ENCODE measurements at places on chromosomes 12 and 14.

GRCh38 chr14:92925446-92925845 lies 2.5 kb downstream of the CHGA start:
- no peak for DNase-seq

DNA sequence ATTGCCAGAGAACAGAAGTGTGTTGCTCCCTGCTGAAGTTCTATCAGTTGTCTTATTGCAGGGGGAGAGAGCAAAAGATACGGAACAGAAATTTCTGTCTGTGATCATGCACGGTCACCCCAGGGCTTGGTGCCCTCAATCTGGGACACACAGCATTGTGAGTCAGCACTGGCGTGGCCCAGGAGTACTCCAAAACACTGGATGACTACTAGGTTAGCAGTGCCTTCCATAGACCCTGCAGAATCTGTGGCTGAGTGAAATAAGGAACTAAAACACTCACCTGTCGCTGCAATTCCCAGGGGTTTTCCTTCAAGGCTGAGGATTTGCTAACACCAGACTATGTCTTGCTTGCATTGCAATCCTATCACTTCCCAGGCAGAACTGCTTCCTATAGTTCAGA lies 165.5 kb downstream of the ANO6 start:
- no peak for DNase-seq

DNA sequence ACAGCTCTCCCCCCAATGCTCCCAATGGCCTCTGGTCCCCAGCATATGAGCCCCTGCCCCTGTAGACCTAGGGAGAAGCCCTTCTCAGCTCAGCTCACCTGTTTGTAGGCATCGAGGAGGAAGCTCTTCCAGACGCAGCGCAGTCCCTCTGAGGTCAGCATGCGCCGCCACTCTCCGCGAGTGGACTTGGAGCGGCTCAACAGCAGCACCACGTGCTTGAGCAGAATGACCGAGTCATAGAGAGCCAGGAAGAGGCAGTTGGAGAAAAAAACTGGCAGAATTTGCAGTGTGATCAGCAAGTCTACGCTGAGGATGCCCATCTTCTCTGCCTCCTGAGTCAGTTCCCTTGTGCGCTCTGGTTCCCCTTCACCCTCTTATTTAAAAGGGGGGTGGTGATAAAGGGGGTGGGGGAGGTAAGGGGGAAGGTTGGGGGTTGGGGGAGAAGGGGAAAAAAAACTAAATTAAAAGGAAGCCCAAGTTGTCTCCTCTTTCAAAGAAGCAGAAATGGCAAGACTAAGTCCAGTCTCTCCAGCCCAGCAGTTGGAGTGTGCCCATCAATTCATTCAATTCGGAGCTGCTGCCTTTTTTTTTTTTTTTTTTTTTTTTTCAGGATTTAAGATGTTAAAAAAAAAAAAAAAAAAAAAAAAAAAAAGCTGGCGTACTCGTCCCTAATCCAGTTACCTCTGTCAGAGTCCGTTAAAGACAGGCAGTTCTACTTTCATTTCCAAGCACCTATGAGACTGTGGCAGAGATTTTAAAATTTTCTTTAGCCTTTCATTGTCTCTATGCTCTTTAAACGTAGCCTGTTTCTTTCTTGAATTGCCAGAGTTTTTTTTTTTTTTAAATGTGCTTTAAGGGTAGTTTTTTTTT lies at the start of gene DIO2:
DIO2 (minus strand) TSS at position 352 of the 870 bp plus-strand sequence; CDS start at position 320, 32 bp downstream.
- peak; percentile 21 for DNase-seq

DNA sequence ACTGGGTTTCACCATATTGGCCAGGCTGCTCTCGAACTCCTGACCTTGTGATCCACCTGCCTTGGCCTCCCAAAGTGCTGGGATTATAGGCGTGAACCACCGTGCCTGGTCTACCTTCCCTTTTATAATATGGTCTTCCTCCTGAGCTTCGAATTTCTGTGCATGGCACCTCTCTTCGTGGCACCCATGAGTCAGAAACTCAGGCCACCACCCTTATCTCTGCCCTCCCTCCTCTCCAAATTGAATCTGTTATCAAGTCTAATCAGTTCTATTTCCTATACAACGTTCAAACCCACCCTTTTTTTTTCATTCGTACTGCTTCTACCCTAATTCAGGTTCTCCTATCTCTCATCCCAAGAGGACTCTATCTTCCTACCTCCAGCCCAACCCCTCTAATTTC lies 5.0 kb upstream of the TINF2 start:
- DNase-seq = no peak

- DNase-seq = no peak
Measured at GRCh38 chr14:51981218-51981854, 8.0 kb upstream of the RTRAF start.

DNA sequence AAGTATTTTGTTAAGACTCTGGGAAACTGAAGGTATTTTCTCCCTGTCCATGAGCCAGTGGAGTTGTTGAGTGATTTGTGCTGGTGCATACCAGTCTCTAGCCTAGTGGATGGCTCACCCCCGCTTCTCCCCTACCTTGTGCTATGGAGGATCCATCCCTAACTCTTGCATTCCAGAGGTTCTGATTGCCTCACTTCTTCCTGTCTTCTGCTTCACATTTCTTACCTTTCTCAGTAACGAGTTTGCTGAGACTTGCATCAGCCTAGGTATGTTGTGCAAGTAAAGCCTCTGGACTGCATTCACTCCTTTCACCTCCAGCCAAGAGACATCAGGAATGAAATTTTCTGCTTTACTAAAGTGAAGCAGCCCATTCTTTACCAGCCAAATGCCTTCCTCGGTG lies 391.6 kb downstream of the ZFP36L1 start:
- peak; percentile 13 for DNase-seq

- no peak for DNase-seq
Measured at GRCh38 chr14:36506732-36507614, 13.1 kb downstream of the NKX2-1 start.

GRCh38 chr12:127162902-127163301 lies 1104.1 kb upstream of the TMEM132C start:
- peak; percentile 59 for DNase-seq

- no peak for DNase-seq
Measured at GRCh38 chr12:101746661-101747060, 7.4 kb upstream of the SYCP3 start.

GRCh38 chr12:47799357-47799955 lies 20.2 kb downstream of the HDAC7 start:
- DNase-seq = no peak

DNA sequence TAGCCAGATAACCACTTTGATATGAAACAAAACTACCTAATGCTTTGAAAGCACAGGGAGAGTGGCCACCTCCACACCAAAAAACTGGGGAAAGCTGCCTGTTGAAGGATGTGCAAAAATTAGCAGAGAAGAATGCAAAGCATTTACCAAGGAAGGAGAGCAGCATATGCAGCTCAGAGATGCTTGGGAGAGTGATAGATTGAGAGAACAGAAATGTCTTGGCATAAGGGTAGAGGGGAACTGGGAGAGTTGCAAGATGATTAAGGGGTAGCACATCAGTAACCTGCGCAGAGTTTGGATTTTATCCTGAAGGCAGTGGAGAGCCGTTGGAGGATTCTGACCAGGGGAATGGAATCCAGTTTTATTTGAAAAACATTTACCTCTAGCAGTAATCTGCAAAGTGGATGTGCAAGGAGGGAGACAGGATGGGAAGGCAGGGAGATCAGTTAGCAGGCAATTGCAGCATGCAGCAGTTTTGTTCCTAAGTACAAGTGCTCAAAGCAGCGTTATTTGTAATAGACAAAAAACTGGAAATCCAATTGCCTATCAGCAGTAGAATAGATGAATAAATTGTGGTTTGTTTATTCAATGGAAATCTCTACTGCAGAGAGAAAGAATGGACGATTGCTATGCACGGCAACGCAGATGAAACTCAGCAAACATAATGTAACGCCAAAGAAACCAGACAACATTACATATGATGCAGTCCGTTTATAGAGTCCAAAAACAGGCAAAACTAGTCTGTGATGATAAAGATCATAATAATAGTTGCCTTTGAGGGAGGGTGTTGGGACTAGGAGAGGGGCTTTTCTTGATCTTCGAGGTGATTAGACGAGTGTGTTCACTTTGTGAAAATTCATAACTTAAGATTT lies 81.5 kb downstream of the BHLHE41 start:
- no peak for DNase-seq

DNA sequence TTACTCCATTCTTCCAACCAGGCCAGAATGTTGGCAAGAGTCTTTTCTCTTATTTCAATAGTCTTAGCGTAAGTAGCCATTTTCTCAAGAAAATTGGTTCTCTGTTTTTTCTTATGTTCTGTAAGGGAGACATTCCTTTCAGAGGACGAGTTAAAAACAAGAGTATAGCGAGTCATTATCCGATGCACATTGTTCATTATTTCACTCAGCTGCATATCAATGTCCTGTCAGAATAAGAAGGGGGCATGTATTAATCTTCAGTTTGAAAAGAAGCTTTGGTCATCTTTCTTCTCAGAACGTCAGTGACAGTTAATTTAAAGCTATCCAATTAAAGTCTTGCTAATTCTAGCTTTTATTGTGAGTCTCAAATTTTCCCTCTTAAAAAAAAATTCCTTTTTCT lies 33.3 kb downstream of the FAM186A start:
- no peak for DNase-seq

DNA sequence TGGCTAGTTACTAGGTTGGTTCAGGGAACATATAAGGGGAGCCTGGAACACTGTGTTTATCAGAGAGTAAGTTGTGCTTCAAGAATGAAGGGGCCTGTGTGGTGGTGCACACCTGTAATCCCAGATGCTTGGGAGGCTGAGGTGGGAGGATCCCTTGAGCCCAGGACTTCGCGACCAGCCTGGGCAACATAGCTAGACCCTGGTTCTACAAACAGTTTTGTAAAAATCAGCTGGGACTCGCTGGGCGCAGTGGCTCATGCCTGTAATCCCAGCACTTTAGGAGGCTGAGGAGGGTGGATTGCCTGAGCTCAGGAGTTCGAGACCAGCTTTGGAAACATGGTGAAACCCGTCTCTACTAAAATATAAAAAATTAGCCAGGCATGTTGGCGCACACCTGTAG lies 42.1 kb upstream of the GPR132 start:
- DNase-seq = no peak

DNA sequence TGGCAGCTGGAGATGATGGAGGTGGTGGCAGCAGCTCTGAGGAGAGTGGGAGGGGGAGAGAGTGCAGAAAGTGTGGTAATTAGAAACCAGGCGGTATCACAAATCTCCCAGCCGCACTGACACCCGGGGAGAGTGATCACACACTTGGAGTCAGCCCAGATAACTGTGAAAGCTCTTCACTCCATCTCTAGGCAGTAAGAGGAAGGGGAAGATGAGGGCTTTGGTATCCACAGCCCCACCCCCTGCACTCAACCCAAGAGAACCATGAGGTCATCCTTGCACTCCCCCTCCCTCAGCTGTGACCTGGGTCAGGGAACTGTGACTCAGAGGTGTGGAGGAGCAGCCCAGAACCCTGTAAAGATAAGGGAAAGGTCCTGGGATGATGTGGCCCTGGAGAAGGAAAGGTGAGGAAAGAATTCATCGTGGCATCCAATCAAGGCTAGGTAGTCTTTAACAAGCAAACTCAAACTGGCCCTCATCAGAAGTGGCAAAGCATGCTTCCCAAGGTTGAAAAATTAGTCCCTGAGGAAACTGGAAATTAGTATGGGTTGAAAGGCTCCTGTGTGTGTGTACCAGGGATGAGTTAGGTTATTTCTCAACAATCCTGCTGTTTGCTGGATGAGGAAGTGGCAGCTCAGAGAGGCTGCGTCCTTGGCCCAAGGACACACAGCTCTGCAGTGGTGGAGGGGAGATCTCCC lies 111.0 kb upstream of the LHX5 start:
- DNase-seq = no peak

DNA sequence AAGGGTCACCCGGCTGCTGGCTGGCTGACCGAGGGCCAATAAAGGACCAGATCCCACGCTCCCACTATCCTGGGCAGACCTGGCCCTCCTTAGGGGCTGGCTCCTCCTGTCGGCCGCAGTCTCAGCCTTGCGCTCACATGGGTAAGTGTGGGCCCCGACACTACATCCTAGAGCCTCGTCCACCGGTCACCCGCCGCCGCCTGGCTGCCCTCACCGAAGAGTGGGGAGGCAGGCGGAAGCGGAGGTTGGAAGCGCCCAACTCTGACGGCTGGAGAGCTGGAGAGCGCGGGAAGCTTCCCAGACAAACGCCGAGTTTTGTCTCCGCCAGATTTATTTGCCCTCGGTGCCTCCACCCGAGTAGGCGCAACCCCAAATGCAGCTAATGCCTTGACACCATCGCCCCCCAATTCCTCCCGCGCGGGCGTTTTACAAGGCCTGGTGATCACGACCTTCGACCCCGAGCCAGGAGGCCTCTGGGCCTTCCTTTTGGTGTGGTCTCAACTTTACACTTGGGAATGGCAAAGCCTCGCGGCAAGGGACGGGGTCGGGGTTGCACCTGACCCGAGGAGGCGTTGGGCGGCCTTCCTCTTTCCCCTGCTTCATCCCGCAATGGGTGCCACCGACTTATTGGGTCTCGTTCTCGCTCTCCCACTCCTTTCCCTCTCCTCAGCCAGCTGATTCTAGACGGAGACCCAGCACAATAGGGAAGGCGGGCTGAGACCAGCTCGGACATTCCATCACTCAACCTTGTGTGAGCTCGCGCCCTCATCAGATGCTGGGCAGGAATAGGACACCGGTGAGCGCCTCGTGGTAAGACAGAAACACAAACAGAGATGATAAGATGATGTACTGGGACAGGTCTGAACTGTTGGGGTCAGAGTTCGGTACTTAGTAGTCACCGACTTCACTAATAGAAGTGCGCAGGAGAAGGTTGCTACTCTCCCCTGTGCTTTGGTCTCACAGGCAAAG lies 78.3 kb upstream of the ANO4 start:
- no peak for DNase-seq

GRCh38 chr12:83629931-83630330 lies 943.2 kb downstream of the TMTC2 start:
- DNase-seq = no peak

DNA sequence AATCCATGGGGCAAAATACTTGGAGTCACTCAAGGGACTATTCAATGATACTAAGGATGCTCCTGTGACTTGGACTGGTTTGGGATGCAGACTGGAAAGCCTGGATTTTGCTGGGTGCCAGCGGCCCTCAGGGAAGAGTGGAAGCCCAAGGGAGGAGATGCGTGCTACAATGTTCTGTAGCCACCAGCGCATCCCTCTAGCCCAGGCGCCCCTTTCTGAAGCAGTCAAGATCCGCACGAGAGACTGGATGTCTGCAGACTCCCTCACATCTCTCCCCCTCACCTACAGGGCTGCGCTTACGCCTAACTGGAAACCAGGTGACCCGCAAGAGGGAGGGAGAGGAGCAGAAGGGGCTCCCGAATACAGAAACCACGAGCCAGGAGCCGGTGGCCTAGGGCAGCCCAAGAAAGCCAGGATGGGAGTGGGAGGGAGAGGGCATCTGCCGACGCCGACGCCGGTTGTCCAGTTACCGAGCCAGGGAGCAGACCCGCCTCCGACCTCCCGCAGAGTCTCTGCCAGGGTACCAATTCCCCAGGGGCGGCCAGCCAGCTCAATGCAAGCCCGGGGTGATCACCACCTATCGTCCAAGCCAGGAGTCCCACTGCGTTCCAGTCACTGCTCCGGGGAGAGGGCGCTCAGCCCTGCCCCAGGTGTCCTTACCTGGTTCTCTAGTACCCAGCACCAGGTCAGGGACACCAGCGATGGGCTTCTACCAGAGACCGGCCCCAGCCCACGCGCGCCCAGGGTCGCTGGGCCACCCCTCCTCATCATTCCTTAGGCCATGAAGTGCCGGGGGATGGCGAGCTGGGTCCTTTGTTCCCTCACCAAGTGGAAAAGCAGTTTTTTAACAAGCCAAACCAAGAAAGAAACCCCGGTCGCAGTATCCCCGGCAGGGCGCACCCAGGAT lies 1.2 kb downstream of the NTN4 start:
- peak; percentile 75 for DNase-seq
